Ovary (tissue), 10 donors: ENCODE measurements at places on chromosomes 6 and 20. TPM values are rescaled to one million over a fixed set of nuclear protein-coding genes. Genes with fewer than 3 reads are reported as not detected.

The APOBEC2 gene
- total RNA-seq, result not detected

The PPP1R14C gene
- 0.74 TPM for total RNA-seq

The DHX16 gene
- total RNA-seq, result 18.0 TPM

The CNR1 gene
- total RNA-seq, result 2.2 TPM

The GMPR gene
- 43.1 TPM for total RNA-seq

The TSBP1 gene
- not detected for total RNA-seq

The IL17A gene
- not detected for total RNA-seq

The SCUBE3 gene
- total RNA-seq, result not detected

The TPBG gene
- 5.4 TPM for total RNA-seq

The CALHM4 gene
- not detected for total RNA-seq

The TBC1D22B gene
- 17.7 TPM for total RNA-seq

The PAQR8 gene
- total RNA-seq, result 24.5 TPM

DNA sequence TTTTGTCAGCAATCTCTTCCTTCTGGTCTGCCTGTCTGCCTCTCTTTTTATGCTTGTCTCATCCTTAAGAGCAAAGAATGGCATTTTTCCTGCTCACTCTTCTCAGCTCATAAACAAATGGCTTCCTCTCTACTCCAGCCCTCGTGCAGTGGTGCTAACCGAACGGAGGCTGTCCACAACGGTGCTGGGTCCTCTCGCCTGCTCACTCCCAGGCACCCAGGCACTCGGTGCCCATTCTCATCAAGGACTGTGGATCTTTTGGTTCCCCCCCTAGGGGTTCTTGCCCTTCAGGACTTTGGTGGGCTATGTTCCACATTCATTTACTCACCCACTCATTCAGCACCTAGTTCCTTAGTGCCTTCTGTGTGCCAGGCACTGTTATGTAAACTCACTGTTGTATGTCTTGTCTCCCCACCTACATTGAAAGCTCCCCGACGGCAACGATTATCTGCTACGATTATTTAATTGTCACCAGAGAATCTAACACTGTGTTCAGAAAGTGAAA is 113.9 kb downstream of the FYN start:
- no peak for DNase-seq
- no peaks in the 10 kb centered on the region for H3K27me3 ChIP-seq
- H3K4me1 ChIP-seq, result peaks cover 5% of the 10 kb centered on the region
- H3K4me3 ChIP-seq, result no peak overlapping the region

GRCh38 chr20:21511850-21512633 is 1.8 kb downstream of the NKX2-2 start:
- H3K36me3 ChIP-seq, result no peaks in the 10 kb centered on the region
- H3K27ac ChIP-seq, result no peak overlapping the region
- no peak overlapping the region for H3K4me3 ChIP-seq
- H3K27me3 ChIP-seq, result peaks cover 3% of the 10 kb centered on the region
- DNase-seq, result no peak

DNA sequence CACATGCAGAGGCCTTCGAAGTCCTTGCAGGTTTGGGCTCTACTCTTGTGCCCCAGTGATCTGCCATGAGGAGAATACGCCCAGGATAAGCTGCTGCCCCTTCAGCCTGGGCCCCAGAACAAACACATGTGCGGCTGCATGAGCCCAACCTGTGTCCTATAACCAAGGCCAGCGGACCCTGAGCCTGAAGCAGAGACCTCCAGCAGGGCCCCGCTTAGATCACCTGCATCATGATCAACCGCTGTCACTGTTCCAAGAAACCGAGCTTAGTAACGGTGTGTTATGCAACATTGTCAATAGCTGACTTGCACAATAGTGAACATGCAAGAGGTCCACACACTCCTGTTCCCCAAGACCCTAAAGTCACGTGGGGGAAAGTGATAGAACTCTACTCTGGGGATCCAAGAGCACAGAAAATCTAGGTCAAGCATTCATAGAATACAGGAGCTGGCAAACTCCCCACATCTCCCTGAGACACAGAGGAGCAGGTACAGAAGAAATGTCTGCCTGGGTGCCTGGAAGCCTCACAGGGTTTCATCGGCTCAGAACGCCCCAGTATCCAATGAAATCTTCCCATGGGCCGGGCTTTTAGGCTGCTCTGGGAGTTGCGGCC is 136.2 kb downstream of the BMP7 start:
- no peak overlapping the region for H3K27ac ChIP-seq
- H3K4me3 ChIP-seq, result no peak overlapping the region
- H3K4me1 ChIP-seq, result no peaks in the 10 kb centered on the region
- no peaks in the 10 kb centered on the region for H3K36me3 ChIP-seq
- no peak for DNase-seq
- H3K27me3 ChIP-seq, result no peaks in the 10 kb centered on the region

DNA sequence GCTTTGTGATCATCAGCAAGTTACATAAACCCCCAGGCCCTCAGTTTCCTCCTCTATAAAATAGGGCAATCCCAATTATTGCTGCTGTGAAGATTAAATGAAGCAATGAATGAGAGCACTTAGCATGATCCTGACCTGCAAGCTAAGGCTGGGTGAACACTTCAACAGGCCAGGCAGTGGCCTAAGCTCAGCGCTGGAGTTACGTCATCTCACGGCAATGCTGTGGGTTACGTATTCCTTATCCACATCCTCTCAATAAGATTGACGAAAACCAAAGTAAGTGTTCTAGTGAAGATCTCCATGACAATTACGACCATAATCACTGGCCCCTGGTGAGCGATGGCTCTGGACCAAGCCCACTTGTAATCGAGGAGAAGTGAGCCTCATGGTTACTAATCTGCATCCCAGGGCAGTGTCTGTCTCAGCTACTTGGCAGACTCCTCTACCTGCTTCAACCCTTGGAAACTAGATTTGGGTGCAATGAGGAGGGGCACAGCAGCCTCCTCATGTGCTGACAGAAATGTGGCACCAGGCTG is 274.1 kb upstream of the ARID1B start:
- no peak for DNase-seq
- no peaks in the 10 kb centered on the region for H3K36me3 ChIP-seq
- no peak overlapping the region for H3K4me3 ChIP-seq
- no peaks in the 10 kb centered on the region for H3K4me1 ChIP-seq
- no peak overlapping the region for H3K27ac ChIP-seq
- no peaks in the 10 kb centered on the region for H3K27me3 ChIP-seq

- H3K4me1 ChIP-seq, result no peaks in the 10 kb centered on the region
- H3K27ac ChIP-seq, result no peak overlapping the region
- DNase-seq, result no peak
- no peak overlapping the region for H3K4me3 ChIP-seq
These were observed 75.5 kb upstream of the GGTLC1 start for GRCh38 chr20:24064092-24064491.

DNA sequence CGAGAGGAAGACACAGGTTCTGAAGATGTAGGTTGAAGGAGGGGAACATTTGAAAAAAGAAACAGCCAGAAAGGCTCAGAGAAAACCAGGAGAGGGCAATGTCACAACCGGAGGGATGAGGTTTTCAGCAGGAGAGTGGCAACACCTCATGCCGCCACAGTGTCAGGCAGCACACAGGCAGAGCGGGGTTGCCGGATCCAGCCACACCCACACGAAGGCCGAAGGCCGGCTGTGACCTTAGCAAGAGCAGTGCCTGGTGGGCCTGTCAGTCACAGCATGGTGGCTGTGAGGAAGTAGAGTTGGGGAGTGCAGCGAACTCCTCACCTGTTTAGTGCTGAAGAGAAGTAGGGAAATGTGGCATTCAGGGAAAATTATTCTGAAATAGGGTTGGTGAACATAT is 14.0 kb downstream of the HDDC2 start:
- no peaks in the 10 kb centered on the region for H3K4me1 ChIP-seq
- H3K27me3 ChIP-seq, result no peaks in the 10 kb centered on the region

DNA sequence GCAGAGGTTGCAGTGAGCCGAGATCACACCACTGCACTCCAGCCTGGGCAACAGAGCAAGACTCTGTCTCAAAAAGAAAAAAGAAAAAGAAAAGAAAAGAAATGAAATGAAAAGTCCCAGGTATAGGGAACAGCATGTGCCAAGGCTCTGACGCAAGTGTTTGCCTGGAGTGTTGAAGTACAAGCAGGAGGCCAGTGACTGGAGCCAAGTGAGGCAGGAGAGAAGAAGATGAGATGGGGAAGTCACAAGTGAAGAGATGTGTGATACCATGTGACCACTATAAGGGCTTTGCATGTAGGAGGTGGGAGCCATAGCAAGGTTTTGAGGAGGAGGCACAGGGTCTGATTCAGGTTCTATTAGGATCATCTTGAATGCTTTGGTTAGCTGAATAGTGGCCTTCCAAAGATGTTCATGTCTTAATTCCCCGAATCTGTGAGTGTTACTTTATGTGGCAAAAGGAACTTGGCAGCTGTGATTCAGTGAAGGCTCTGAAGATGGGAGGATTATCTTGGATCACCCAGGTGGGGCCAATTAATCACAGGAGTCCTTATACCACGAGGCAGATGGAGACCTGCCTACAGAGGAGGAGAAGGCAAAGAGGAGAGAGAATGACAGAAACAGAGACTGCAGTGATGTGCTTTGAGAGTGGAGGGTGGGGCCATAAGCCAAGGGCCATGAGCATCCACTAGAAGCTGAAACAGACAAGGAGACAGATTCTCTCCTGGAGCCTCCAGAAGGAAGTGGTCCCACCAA is 91.1 kb upstream of the PTPN1 start:
- peaks cover 14% of the 10 kb centered on the region for H3K4me1 ChIP-seq
- no peaks in the 10 kb centered on the region for H3K36me3 ChIP-seq
- DNase-seq, result no peak

DNA sequence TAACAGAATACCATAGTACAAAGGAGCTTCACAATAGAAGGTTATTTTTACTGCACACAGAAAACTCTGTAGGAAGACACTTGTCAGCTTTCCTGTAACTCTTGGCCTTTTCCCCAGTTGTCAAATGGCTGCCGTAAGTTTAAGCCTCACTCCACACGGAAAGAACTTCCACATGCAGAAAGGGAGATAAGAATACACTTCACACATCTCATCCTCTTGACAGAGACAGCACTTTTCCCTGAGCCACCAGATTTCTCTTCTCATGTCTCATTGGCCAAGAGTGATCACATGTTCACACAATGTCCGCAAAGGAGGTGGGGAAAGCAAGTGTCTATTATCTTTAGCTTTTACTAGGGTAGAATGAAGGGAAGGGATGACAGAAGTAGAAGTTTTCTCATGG is 540.7 kb downstream of the HAO1 start:
- no peak overlapping the region for H3K27ac ChIP-seq
- no peaks in the 10 kb centered on the region for H3K4me1 ChIP-seq
- H3K4me3 ChIP-seq, result no peak overlapping the region
- no peaks in the 10 kb centered on the region for H3K36me3 ChIP-seq
- DNase-seq, result no peak

DNA sequence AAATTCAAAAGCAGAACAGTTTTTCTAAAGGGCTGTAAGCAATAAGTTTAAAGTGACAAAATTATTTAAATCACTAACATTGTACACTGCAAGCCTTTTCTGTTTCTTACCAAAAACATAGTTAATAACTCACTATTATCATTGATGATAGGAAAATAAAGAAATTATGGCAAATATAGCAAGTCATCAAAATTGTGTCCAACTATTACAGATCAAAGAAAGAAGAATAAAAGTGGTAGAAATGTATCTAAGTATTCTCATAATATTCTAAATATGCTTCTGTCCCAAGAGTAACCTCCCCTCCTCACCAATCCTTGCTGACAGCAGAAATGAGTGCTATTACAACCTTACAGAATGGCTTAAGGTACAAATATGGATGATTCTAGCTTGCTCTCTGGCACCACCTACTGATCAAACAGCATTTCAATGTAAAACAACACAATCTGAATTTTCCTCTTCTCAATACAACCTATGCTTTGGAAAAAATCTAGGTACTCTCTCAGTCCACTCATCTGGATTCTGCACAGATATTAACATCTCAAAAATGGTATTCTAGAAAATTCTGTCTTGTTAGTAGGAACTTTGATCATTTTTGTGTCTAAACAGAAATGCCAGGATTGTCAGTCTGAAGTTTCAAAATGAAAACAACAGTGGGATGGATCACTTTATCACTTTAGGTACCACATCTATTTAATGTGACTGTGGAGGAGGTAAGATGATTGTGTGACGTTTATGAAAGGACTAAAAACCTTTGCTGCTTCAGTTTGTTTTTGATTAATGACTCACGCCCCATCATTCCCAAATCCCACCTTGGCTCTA is 40.9 kb downstream of the ZFP64 start:
- H3K27me3 ChIP-seq, result no peaks in the 10 kb centered on the region
- no peak overlapping the region for H3K4me3 ChIP-seq
- H3K36me3 ChIP-seq, result no peaks in the 10 kb centered on the region

DNA sequence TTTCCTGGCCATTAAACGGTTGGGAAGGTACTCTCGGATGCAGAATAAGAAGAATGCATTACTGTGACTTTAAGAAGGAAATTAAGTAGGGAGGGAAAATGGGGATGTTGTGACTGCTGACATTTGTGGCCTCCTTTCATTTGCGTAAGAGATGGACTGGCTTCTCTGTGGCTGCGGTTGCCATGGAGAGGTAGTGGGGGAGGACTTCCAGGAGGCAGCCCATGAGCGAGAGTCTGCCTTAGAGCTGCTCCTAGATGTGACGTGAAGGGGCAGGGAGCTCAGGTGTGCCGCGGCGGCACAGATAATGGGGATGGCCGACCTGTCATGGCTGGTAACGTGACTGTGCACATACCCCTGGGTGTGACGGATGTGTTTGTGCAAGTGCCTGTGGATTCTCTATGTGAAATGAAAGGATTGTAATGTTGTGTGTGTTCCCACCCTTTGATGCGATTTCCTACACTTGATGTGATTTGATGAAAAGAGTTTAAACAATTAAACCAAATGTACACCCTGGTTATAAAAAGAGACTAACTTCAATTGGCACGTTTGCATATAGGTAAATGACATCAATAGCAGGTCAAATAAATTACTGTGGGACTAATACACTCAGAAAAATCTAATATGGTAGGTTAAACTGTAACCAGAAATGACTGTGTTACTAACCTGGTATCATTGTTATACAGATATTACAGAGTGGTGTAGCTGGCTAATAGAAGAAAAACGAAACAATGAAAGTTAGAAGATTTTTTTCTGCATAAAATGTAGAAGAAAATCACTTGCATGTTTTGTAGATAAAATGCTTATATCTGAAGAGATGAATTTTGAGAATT is 48.9 kb downstream of the HIVEP1 start:
- no peaks in the 10 kb centered on the region for H3K36me3 ChIP-seq
- no peak for DNase-seq
- H3K27me3 ChIP-seq, result no peaks in the 10 kb centered on the region
- no peak overlapping the region for H3K4me3 ChIP-seq
- peaks cover 10% of the 10 kb centered on the region for H3K4me1 ChIP-seq
